ENCODE measurements at places on chromosomes 6 and 20.

GRCh38 chr20:44549123-44549522, 27.3 kb upstream of the SERINC3 start:
- no peak for DNase-seq

DNA sequence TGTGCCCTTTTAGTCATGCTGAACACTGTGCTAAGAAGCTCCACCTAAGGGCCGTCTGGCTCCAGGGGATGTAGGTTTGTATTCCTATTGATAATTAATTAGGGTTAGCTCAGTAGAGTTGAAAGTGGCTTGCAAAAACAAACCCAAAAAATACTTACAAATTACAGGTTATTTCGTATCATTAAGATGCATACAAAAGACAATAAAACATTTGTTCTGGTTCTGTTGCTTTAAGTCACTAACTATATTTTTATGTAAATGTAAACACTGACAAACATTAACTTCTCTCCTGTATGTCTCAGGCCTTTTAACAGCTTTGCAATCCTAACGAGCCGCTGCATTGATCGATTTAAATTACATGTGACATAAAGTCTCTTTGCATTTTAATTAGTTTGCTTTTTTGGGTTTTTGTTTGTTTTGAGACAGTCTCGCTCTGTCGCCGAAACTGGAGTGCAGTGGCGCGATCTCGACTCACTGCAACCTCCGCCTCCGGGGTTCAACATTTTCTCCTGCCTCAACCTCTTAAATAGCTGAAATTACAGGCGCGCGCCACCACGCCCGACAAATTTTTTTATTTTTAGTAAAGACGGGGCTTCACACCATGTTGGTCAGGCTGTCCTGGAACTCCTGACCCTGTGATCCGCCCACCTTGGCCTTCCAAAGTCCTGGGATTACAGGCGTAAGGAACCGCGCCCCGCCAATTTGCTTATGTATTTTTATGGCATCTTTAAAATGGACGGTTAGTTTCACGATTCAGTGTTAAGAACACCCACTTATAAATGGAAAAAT, 110.9 kb downstream of the HFE start:
- peak; percentile 69 for DNase-seq

DNA sequence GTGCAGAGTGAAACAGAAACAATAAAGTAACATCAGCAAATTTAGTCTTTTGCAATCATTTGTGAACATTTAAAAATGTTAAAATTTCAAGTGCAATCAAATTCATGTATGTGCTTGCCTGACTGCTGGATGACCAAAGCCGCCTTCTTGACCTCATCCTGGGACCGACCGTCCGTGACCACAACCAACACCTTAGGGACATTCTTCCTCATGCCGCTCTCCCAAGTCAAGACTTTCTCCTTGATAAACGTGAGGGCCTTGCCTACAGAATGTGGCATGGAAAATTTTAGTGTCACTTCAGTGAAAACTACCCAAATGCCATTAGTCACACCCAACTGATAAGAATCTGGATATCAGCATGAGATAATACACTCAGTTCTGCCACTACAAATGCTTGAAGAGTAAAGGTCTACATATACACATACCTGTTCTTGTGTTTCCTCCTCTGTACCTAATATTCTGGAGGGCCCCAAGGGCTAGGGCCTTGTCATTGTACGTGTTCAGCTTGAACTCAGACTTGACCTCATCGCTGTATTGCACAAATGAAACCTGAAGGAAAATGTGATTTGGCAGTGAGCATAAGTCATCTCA, 86.8 kb downstream of the COL12A1 start:
- DNase-seq: no peak

GRCh38 chr20:3648951-3649350, 14.2 kb downstream of the GFRA4 start:
- no peak for DNase-seq

GRCh38 chr6:105087571-105088211, 92.1 kb downstream of the POPDC3 start:
- peak; percentile 68 for DNase-seq

- DNase-seq: no peak
Measured at GRCh38 chr6:12656906-12657305, 59.7 kb upstream of the PHACTR1 start.

- no peak for DNase-seq
Measured at GRCh38 chr6:47253136-47253535, 56.6 kb downstream of the TNFRSF21 start.

DNA sequence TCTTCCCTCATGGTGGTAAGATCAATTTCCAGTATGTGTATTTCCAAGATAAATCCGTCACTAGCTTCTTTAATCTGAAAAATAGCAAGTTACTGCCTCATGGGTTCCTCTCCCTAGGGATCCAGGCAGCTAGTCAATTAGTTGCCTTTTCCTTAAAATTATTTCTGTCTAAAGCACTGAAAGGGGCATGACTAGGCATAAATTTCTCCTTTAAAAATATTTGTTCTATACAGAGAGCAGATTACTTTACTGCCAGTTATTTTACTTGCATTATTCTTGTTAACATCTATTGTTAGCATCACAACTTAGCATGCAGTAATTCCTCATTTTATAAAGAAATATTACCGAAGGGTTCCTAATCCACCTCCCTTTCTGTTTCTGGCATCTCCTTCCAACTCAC, 1.4 kb downstream of the MTCL3 start:
- no peak for DNase-seq

GRCh38 chr6:163793011-163793983, 378.8 kb downstream of the QKI start:
- no peak for DNase-seq

DNA sequence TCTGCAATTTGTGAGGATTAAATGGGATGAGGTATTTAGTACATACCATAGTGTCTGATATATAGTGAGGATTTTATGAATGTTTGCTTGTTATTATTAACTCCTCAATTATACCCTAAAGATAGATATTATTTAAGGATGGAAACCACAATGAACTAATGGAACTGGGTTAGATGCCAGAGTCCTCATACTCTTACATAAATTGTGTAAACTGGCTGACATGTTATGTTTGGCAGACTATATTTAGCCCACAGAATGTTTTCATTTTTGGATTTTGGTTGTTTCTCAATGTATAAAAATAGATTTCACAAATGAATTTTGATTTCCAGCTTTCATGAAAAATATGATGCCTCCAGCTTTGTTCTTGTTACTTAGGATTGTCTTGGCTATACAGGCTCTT, 37.6 kb downstream of the HTR1B start:
- DNase-seq: no peak

GRCh38 chr20:46838011-46838410, 56.6 kb upstream of the EYA2 start:
- no peak for DNase-seq

DNA sequence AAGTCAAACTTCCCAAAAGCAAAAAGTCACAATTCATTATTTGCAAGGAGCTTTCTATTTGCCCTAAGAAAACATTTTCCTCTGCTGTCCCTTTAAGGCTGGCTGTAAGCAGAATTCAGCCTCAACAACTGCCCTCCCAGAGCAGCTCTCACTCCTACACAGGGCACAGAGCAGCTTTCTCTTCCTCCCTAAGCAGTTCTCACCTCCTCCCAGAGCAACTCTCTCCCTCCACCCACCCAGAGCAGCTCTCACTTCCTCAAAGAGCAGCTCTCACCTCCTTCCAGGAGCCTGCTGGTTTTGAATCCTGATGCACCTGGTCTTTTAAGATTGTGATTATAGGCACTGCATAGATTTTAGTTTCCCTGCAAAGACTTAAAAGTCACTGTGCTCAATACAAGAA, 120.6 kb upstream of the TMEM181 start:
- DNase-seq: no peak

DNA sequence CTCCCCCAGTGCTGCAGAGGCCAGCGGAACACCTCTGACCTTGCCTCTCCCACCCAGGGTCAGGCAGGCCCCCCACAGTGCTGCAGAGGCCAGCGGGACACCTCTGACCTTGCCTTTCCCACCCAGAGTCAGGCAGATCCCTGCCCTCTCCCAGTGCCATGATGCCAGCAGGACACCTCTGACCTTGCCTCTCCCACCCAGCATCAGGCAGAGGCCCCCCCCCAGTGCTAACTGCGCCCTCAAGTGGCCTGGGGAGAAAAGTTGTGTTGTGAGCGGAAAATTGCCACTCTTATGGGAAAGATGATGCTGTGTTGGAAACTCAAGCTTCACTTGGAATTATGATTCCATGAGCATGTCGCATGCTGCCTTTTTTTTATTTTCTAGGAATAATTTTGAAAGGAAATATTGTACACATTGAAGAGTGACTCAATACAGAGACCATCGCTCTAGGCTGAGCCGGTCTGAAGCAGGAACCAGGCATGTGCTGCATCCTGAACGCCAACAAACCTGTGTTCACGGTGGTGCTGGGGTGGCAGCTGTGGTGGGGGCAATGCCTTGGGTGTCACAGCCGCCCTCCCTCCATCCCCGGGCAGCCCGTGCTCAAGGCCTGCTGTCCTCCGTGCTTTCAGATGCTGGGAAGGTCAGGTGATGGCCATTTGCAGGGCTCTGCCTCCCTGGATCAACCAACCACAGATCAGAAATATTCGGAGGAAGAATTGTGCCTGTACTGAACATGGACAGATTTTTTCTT, 98.6 kb downstream of the CDH4 start:
- no peak for DNase-seq

- DNase-seq: no peak
Measured at GRCh38 chr20:8291873-8292272, 159.8 kb downstream of the PLCB1 start.

- no peak for DNase-seq
Measured at GRCh38 chr6:39851331-39851730, 59.2 kb downstream of the DAAM2 start.

DNA sequence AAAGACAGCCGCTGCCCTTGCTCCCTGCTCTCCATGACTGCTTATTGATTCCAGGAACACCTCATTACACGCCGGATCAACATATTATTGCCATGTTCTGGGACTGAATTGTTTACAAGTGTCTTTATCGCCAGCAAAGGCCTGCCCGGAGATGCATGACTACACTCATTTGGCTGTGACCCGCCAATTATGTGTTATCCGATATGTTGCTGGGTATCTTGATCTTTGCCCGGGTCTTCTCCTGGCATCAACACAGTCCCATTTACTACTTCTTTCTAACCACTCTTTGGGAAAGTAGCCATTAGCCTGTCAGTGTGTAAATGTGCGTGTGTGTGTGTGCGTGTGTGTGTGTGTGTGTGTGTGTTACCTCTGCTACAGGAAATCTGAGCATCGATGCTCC, 15.4 kb downstream of the LINC00237 start:
- peak; percentile 37 for DNase-seq

- no peak for DNase-seq
Measured at GRCh38 chr20:13420625-13421024, 199.6 kb downstream of the ISM1 start.

DNA sequence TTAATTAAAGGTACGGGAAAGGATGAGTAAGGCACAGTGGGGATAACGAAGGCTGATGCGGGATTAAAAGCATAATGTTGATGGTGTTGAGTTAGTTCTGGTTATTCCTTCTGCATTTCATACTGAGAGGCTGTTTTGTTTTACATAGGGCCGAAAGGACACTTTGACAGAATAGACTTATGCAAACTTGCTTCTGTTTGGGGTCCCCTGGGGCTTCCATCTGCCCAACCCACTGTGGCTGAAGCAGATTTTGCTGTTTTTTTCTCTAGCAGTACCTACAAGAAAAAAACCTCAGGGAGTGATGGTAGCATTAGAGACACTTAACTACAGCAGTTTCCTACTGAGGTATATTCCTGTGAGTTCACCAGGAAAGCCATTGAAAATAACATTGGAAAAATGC, 136.1 kb upstream of the SUPT3H start:
- DNase-seq: no peak

- DNase-seq: no peak
Measured at GRCh38 chr20:44961011-44961869, 1.0 kb upstream of the TOMM34 start.

DNA sequence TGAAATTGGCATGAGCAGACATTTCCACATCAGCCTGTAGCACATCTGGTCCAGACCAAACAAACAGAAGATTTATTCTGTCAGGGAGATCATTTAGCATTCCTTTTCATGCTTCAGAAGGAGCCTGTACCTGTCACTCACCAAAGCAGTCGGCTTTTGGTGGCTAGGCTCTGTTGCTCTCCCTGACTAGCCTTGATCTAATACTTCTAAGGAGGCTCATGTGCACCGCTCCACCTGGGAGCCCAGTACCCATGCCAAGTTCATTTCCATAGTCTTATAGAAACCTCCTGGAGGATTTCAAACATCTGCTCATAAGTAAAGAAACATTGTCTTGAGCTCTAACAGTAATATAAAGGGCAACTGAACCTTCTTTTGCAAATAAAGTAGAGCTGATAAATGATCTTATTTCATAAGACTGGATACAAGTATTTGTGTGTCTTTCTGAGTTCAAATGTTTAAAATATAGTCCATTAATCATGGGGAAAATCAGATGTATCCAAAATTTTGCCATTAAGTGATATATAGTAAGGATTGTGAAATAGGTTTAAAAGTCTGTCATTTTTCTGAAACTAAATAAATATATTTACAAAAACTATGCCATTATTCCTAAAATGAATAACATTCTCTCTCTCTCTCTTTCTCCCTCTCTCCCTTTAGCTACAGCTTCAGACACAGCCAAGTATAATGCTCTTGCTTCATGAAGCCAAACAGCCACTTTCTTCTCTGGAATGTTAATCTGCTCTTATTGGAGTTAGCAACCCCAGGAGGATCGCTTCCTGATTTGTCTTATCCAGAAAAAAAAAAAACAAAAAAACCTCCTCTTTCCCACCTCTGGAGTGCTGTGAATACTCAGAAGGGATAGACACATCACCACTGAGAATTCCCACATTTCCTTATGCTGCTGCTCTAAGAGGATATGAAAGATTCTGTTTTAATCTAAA, 192.7 kb upstream of the TFAP2D start:
- no peak for DNase-seq

GRCh38 chr6:52394251-52394666, 25.9 kb upstream of the EFHC1 start:
- no peak for DNase-seq

GRCh38 chr6:31441365-31442267, 38.2 kb downstream of the MICA start:
- peak; percentile 91 for DNase-seq

DNA sequence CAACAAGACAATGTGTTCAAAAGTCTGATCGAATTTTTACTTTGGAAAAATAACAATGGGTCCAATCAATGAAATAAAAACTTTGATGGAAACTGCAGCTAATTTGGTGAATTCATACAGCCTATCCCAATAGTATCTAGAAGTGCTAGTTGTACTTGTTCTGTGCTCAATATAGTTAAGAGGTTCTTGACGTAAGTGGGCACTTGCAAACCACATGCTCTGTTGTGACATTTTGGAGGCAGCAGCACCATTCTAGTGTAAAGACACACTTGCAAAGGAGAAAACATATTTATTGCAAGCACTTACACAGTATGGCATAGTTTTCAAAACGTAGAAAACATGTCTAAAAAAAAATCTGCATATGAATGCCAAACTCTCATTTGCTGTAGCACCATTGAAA, 6.7 kb upstream of the KLHL31 start:
- no peak for DNase-seq
